ENCODE measurements at places on chromosomes 6 and 20.

GRCh38 chr6:124765280-124765679, 197.0 kb upstream of the RNF217 start:
- no peaks in the 10 kb centered on the region for H3K4me1 ChIP-seq
- no peak overlapping the region for H3K27ac ChIP-seq
- no peak overlapping the region for H3K4me3 ChIP-seq

- DNase-seq: no peak
- H3K4me1 ChIP-seq: peaks cover 77% of the 10 kb centered on the region
- peaks cover 62% of the 10 kb centered on the region for H3K36me3 ChIP-seq
Observed at GRCh38 chr20:51423290-51423667, 119.2 kb downstream of the NFATC2 start.

GRCh38 chr6:122079916-122080315, 319.5 kb upstream of the HSF2 start:
- no peaks in the 10 kb centered on the region for H3K27me3 ChIP-seq
- H3K4me3 ChIP-seq: no peak overlapping the region
- no peaks in the 10 kb centered on the region for H3K36me3 ChIP-seq
- H3K27ac ChIP-seq: no peak overlapping the region
- no peak for DNase-seq

GRCh38 chr6:125140808-125141207, 12.8 kb upstream of the TPD52L1 start:
- no peaks in the 10 kb centered on the region for H3K4me1 ChIP-seq
- no peaks in the 10 kb centered on the region for H3K36me3 ChIP-seq
- no peak overlapping the region for H3K27ac ChIP-seq
- H3K4me3 ChIP-seq: no peak overlapping the region
- DNase-seq: no peak

DNA sequence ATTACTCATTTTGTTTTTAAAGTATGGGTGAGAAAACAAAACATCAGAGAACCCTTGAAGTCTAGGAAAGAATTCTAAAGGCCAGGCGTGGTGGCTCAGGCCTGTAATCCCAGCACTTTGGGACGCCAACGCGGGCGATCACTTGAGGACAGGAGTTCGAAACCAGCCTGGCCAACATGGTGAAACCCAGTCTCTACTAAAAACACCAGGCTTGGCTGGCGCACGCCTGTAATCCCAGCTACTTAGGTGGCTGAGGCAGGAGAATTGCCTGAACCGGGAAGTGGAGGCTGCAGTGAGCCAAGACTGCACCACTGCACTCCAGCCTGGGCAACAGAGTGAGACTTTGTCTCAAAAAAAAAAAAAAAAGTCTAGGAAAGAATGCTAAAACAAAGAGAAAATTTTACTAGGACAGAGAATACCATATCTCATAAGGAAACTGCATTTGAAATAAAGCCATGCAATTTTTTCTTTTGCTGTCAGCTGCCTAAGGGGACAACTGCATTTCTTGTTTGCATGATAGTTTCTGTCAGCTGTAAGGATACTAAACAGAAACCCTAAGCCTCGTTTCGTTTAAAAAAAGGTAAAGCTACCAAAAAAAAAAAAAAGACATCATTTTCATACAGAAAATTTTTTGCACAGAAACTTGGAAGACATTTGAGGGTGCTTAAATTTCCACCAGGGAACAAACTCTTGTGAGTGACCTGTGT, 32.1 kb downstream of the SMLR1 start:
- no peak overlapping the region for H3K27ac ChIP-seq
- H3K36me3 ChIP-seq: no peaks in the 10 kb centered on the region
- H3K4me1 ChIP-seq: no peaks in the 10 kb centered on the region
- H3K27me3 ChIP-seq: no peaks in the 10 kb centered on the region
- DNase-seq: no peak

DNA sequence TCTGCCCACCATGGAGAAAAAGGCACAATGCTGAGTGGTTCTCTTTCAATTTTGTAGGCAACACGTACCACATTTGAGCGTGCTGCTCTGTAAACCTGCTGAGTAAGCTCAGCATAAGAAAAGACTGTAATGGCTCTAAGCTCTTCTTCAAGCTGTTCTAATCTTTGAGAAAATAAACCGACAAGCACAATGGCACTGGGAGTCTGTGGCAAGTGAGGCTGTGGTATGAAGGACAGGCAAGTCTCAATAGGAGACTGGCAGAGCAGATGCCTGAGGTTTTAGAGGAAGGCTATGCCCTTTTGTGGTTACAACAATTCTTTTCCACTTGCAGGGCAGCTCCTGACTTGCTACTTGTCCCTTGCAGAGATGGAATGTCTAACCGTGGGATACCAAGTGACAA, 136.7 kb upstream of the EXOC2 start:
- no peaks in the 10 kb centered on the region for H3K4me1 ChIP-seq
- H3K27ac ChIP-seq: no peak overlapping the region
- no peak for DNase-seq
- no peak overlapping the region for H3K4me3 ChIP-seq

- no peak for DNase-seq
- H3K4me1 ChIP-seq: no peaks in the 10 kb centered on the region
- H3K4me3 ChIP-seq: no peak overlapping the region
- H3K27ac ChIP-seq: no peak overlapping the region
- peaks cover 6% of the 10 kb centered on the region for H3K27me3 ChIP-seq
Observed at GRCh38 chr6:22929311-22929985, 360.1 kb downstream of the HDGFL1 start.

DNA sequence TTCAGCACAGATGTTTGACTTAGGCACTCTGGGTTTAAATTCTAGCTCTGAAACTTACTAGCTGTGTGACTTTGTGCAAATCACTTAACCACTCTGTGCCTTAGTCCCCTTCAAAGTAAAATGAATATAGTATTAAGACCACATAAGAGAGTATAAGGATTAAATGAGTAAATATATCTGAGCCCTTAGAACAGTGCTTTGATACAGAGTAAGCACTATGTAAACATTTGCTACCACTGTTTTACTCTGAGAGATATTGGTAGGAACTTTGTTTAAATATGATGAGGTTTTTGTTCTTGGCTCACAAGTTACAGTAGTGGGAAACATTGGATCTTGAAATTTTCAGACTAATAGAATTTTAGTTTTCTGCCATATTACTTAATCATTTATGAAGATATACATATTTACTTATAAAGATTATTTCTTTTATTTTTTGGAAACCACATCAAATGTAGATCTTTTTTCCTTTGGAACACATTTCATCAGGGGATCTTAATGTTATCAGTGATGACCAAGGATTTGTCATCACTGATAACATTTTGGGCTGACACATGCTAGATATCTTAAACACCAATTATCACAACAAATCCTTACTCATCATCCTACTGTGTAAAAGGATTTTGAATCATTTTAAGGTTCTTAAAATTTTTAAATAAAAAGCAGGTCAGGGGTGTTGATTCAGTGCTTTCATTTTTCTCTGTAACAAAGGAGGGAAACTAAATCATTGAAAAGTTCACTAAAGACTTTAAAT, 226.2 kb downstream of the EYA4 start:
- H3K27me3 ChIP-seq: peaks cover 5% of the 10 kb centered on the region
- no peak for DNase-seq
- no peak overlapping the region for H3K27ac ChIP-seq
- no peaks in the 10 kb centered on the region for H3K36me3 ChIP-seq

- no peak overlapping the region for H3K4me3 ChIP-seq
- H3K4me1 ChIP-seq: no peaks in the 10 kb centered on the region
- no peaks in the 10 kb centered on the region for H3K36me3 ChIP-seq
Observed at GRCh38 chr6:161951126-161951525, 677.3 kb upstream of the AGPAT4 start.

Measured in activated T-helper 1 cell treated with anti-CD3 and anti-CD28 coated beads, Interleukin-12 subunit alpha, Interleukin-12 subunit beta, Interleukin-2, Interleukin-4 antibody, amounts not matched to agents 30 ng/mL and 10 ng/mL and 1 ng/mL, durations not matched to agents 14 hours and 24 hours and 36 hours (primary cell).